Thoracic aorta (tissue), 2 donors: ENCODE measurements at places on chromosomes 7 and 10. TPM values are rescaled to one million over a fixed set of nuclear protein-coding genes. Genes with fewer than 3 reads are reported as not detected.

- DNase-seq = no peak
Measured at GRCh38 chr7:51965454-51965853, 648.8 kb upstream of the COBL start.

DNA sequence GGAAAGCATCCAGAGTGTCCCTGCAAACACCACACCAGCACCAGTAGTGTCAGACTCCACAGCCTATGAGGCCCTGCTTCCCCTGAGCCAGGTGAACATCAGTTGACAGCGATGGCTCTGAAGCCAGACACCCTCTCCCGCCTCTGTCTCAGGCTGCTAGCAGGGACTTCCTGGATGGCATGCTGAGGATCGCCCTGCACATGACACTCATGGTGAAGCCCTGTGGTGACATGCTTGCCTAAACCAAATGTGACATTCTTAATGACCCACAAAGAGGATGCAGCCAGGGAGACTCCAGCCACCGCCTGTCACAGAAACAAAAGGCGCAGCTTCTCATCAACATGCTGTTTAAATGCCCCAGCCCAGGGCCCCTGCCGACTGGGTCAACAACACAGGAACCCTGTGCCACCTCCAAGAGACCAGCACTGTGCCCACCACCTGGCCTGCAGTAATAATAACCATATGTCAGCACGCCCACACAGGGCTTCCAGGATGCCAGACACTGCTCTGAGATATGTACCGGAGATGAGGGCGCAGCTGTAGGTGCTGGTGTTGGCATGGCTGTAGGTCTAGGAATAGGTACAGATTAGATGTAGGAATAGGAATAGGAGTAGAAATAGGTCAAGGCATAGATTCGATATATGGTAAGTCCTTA, 81.3 kb downstream of the GRID1 start:
- no peak for DNase-seq

GRCh38 chr7:17236603-17237002, 61.8 kb upstream of the AHR start:
- DNase-seq = no peak

GRCh38 chr10:3698312-3698711, 86.7 kb downstream of the KLF6 start:
- DNase-seq = no peak

GRCh38 chr7:47937711-47938573, 10.3 kb downstream of the PKD1L1 start:
- no peak for DNase-seq

DNA sequence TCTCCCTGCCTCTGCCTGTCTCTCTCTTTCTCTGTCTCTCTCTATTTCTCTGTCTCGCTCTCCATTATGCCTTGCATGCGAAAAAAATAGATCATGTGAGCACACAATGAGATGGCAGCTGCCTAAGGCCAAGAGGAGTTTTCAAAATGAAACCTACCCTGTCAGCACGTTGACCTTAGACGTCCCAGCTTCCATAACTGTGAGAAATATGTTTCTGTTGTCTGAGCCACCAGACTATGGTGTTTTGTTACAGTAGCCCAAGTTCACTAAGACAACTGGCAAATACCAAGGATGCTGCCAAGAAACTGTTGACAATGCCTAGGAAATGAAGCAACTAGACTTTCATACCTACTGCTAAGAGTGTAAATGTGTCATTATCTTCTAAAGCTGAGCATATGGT, 70.6 kb upstream of the PLXDC2 start:
- DNase-seq = no peak

- DNase-seq = no peak
Measured at GRCh38 chr10:104485632-104486031, 132.0 kb downstream of the CFAP58 start.

GRCh38 chr10:130198651-130199050, 62.5 kb downstream of the GLRX3 start:
- no peak for DNase-seq

DNA sequence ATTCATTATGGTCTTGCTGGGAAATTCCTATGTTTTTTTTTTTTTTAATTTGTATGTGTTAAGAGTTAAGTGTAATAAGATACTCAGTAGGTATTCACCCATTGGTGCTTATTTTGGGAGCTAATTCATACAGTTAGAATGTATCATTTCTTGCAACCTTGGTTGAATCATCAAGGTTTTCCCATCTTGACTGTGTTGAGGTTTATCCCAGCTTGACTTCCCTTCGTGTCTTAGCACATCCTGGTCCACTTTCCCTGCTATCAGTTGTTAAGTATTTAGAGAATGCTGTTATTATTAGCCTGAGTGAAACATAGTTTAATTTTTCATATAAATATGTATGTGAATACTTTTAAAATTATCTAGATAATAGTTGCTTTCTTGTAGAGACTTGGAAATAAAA, 20.8 kb downstream of the RALA start:
- no peak for DNase-seq

GRCh38 chr10:100866010-100866409, 46.8 kb upstream of the SLF2 start:
- no peak for DNase-seq

DNA sequence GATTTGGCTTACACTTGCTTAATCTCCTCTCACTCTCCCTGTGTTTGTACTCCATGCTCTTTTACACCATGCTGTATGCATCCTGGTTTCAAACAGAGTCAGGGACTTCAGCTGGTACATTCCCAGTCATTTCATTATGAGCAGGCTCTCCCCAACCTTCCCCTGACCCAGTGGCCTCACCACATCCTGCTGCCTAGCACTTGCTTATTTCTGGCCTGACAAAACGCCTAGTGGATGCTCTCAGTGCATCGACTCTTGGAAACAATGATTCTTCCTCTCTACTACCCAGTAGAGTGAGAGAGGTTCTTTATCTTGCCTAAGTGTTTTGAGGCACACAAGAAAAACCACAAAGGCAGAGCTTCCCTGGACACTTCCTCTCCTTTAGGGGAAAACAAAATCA, 63.4 kb downstream of the CAV1 start:
- DNase-seq = no peak

DNA sequence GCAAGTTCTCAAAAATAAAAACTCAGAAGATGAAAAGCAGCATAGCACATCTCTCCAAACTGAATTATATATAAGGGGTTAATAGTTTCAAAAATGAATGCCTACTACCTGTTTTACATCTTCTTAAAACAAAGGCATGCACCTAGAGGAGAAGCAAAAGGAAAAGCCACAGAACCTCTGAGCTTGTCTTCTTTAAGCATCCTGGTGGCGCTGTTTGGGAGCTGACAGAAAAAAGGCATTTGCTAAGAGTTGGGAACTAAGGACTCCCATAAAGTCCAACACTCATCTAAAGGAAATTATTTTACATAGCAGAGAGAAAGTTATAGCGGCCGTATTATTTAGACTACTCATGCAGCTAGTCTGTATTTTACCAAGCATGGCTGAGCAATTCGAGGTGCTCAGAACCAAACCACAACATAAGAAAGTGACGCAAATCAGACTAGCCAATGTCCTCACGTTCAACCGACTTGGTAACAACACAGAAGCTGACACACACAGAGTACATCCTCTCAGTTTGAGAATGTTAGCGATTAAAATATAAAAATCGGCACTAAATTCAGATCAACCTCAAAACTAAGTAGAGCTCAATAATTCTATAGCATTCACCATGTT, 38.8 kb downstream of the PTN start:
- DNase-seq = no peak

GRCh38 chr10:14508725-14509124, 178.0 kb upstream of the FRMD4A start:
- DNase-seq = no peak

DNA sequence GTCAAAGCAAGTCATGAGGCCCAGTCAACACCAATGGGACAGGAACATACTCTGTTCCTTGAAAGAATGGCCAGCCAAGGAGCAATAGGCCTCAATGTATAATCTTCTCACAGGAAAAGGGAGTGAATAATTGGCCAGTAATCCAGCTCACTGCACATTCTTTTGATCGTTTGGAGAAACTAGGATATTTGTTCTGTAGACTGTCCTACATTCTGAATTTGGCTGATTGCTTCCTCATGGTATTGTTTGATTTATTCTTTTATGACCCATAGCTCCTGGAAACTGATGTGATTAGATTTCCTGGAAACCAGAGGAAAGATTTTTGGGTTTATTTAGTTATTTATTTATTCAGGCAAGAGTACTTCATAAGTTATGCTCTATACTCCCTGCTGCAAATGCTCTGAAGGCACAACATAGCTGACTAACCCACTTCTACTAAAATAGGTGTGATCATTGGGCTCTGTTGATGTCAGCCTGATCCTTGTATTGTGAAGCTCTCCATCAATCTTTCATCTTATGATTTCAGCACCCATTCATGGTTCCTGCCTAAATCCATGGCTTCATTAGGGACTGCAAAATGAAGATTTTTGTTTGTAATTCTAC, 745.2 kb downstream of the SUGCT start:
- DNase-seq = no peak

- DNase-seq = no peak
Measured at GRCh38 chr10:4025339-4025738, 240.3 kb upstream of the KLF6 start.

GRCh38 chr7:100763556-100764140, 30.3 kb downstream of the ZAN start:
- no peak for DNase-seq

GRCh38 chr10:132482090-132482800, 55.3 kb upstream of the INPP5A start:
- DNase-seq = no peak

The NEUROD6 gene
- total RNA-seq = not detected

The TRIM50 gene
- total RNA-seq = 1.5 TPM

The NUTM2B gene
- 0.78 TPM for total RNA-seq

The LDB3 gene
- 59.5 TPM for total RNA-seq

The ZNF138 gene
- 7.7 TPM for total RNA-seq

The PLAC9 gene
- total RNA-seq = 42.7 TPM

The KLF14 gene
- not detected for total RNA-seq

The SLC16A9 gene
- total RNA-seq = 1.6 TPM

The NPFFR1 gene
- not detected for total RNA-seq
